Stimulated activated CD4-positive, alpha-beta T cell treated with anti-CD3 and anti-CD28 coated beads, TNF-alpha, amount 100 ng/mL, for 4 hours (primary cell): ENCODE measurements at places on chromosomes 6 and 20.

DNA sequence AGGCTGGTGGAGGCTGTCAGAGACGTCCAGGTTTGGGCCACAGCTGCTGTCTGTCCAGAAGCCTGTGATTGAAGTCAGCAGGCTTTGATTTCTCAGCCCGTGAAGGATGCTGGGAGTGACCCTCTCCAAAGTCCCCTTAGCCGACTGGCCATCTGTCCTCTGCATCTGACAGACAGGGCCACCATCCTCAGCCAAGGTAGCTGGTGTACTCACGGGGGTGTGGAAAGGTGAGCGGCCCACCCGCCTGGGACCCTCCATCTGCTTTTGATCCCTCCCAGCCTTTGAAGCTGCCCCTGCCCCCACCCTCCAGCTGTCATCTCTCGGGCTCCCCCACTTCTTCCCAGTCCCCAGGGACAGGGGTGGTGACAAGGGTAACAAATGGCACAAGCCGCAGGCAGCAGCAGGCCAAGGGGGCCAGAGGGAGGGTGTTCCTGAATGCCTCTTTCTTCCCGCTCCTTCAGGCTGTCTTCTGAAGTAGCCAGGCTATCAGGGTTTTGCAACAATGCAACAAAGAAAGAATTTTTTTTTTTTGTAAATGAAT, 84.4 kb downstream of the EYA2 start:
- DNase-seq: no peak

DNA sequence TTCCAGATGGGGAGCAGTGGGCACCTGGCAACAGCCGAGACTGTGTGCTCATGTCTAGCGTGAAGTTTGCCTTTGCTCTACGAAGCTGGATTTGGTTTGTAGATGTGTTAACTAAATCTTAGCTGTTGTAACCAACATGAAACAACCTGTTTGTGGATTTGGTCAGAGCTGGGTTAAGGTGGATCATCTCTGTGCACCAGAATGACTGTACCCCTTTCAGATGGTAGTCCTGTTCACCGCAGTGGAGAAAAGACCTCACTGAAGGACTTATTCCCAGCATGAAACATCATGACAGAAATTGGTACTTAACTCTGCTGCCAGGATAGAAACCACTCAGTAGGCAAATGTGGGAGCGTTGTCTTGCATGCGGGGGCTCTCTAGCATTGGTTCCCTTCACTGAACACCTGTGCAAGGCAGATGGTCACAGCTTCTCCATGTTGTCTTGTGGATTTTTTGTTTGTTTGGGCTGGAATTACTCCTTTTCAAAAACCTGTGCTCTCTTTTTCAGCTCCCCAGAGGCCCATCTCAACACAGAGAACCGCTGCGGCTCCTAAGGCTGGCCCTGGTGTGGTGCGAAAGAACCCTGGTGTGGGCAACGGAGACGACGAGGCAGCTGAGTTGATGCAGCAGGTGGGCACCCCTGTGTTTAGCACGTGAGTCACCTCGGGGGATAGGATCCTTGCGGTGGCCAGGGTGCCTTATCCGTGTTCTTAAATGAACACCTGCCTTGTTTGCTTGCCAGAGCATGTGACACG, 19.3 kb upstream of the EFCAB8 start:
- no peak for DNase-seq

GRCh38 chr6:4747588-4747987, 28.6 kb upstream of the CDYL start:
- no peak for DNase-seq

DNA sequence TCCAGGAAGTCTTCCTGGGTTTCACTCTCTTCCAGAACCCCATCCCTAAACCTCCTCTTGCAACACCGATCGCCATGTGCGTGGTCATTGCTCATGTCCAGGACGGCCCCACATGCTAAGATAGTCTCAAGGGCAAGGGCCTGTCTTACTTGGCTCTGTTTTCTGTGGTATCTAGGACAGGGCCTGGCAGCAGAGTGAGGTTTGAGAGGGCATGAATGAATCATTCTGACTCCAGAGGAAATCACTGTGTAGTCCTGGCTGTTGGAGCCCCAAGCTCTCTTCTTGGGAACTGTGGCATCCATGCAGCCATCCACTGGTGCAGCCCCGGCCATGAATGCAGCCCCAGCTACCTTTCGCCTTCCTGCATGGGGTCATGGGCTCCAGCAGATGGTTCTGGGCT, 12.4 kb downstream of the SIRPA start:
- DNase-seq: no peak

- no peak for DNase-seq
Observed at GRCh38 chr6:28720357-28721231, 194.9 kb downstream of the GPX5 start.

- DNase-seq: peak; percentile 81
Observed at GRCh38 chr6:90296341-90297114, at the start of gene BACH2. Gene BACH2, minus strand, starts transcription at chr6:90296843. Its CDS starts 287,999 bp downstream, at chr6:90008844.

- DNase-seq: no peak
Observed at GRCh38 chr6:53432318-53433161, 83.8 kb upstream of the ELOVL5 start.

- no peak for DNase-seq
Observed at GRCh38 chr6:126113261-126113660, 126.9 kb downstream of the TRMT11 start.

DNA sequence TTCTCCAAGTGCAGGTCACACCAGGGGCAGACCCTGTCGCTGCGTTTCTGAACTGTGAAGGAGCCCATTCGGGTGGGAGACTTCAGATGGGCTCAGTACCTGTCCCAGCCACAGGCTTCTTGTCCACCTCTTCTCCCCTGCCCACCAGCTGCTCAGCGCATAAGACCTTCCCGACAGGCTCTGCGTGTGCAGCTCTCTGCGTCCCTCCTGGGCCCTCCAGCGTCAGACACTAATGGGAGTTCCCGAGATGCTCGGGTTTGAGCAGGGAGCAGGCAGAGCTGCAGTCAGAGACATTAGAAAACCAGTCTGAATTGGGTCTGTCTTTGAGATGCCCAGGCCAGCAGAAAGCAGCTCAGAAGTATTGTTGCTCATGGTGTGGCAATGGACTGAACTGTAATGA, 50.4 kb downstream of the TCP11 start:
- DNase-seq: no peak

GRCh38 chr6:143026696-143027449, 33.8 kb upstream of the AIG1 start:
- peak; percentile 38 for DNase-seq

DNA sequence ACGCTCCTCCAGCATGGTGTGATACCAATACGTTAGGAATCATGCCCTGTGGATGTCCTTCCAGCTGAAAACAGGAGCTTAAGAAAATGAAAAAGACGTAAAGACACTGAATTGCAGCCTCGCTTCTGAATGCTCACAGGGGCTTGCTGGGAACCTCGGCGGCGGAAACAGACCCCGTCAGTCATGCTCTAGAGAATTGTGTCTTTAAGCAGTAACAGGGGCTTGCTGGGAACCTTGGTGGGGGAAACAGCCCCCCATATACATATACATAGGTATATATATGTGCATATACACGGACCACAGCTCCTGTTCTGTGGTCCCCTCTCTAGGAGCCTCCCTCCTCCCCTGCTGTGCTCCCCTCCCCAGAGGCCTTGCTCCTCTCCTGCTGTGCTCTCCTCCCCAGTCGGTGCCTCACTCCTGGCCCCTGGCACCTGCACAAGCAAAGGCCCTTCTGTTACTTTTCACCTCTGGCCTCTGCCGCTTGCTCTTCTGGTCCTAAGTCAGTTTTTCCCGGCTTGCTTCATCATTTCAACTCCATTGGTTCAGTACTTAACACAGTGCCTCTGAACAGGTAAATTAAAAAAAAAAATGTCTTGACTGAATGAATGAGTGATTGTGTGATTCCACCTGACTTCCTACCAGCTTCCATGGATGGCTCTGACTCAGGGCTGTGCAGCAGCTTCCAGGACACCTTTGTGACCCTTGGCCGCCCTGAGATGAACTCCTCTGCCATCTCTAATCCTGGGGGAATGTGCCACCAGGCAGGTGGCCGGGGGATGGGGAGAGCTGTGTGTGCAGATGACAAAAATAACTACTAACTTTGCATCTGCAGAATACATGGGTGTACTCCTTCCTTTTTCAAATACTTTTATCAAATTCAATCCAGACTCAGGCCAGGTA, 246.1 kb downstream of the SMOC2 start:
- DNase-seq: no peak

- no peak for DNase-seq
Observed at GRCh38 chr6:56875961-56876360, 78.9 kb upstream of the BEND6 start.

DNA sequence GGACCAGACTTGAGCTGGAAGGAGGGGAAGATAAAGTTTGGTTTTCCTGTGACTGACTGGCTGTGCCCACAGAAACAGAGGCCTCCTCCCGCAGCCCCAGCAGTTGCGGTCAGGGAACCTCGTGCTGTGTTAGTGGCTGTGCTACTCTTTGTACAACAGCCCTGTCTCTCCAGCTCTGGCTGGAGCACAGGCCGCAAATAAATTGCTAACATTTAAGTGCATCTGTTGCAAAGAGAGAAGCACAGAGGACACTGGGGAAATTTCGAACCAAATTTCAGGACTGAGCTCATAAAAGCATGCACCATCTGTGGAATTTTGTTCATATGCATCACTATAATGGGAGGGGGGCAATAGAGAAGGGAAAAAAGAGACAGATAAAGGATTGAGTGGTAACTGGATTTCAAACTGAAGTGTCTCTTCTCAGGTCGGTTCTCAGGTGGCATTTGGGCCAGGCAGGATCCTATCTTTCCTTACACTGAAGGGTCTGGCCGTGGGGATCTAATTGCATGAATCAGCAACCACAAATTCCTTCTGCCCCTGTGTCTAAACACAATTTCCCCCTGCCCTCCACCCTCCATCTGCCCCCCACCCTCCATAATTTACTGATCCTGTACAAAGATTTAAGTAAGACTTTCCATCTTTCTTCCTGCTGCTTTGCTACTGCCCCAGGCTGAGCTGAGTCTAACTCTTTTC, 88.9 kb upstream of the ATXN1 start:
- DNase-seq: no peak

- DNase-seq: no peak
Observed at GRCh38 chr6:166029506-166029905, 138.1 kb downstream of the TBXT start.

DNA sequence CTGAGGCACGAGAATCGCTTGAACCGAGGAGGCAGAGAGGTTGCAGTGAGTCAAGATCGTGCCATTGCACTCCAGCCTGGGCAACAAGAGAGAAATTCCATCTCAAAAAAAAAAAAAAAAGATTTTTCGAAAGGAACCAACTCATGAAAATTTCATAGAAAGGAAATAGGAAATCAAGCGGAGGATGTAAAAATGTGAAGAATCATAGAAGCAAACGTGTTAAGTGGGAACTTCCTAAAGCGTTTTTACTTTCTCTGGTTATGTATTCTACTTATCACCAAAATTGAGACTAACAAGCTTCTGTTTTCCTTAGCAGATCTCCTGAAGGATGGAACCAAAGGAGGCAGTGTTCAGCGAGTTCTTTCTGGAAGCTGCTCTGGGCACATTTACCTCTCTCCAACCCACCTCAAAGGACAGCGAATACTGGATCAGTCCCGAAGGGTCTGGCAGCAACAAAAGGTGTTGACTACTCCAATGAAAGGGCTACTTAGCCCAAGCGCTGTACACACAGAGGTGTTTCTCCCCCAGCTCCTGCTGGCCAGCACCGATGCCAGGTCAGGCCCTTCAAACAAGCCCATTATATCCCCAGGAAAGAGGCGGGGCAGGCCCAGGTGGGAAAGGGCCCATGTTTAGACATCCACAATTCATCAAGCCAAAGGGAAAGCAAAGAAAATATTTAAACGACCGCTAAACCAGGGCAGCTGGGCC, 327.5 kb upstream of the JARID2 start:
- no peak for DNase-seq

DNA sequence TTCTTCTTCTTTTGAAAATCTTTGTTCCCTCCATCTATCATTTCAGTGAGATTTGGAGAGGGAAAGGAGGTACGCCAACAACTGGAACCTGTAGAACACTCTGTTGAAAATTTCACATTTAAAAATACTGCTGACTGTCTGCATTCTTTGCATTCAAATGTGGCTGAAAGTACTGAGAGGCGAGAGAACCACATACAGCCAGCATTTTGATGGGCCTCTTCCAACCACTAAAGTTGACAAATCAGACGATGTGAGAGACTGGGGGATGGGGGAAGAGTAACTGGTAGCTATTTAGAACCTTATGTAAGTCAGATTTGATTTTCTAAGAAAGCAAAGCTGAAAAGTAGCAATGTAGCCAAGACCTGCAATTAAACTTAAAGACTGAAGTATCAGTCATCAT, 77.5 kb downstream of the FKBP5 start:
- no peak for DNase-seq

GRCh38 chr6:71153755-71154325, 134.8 kb upstream of the OGFRL1 start:
- no peak for DNase-seq

DNA sequence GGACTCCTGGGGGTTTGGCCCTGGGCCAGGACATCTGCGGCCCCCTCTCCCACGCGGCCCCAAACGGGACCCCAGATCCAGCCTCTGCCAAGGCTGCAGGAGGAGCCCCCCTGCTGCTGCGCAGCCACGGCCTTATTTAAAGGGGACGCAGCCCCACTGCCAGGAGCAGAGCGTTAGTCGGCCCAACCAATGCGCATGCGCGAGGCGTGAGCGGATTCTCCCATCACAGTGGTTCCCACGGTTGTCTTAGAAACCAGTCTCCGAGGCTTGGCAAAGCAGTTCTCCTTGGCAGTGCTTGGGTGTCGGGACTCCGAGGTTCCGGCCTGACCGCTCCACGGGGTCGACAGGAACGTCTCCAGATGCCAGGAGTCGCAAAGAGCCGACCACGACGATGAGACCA, 288.3 kb upstream of the ZNF337 start:
- DNase-seq: peak; percentile 17

- DNase-seq: no peak
Observed at GRCh38 chr6:167825332-167826229, 1.1 kb upstream of the AFDN start.

DNA sequence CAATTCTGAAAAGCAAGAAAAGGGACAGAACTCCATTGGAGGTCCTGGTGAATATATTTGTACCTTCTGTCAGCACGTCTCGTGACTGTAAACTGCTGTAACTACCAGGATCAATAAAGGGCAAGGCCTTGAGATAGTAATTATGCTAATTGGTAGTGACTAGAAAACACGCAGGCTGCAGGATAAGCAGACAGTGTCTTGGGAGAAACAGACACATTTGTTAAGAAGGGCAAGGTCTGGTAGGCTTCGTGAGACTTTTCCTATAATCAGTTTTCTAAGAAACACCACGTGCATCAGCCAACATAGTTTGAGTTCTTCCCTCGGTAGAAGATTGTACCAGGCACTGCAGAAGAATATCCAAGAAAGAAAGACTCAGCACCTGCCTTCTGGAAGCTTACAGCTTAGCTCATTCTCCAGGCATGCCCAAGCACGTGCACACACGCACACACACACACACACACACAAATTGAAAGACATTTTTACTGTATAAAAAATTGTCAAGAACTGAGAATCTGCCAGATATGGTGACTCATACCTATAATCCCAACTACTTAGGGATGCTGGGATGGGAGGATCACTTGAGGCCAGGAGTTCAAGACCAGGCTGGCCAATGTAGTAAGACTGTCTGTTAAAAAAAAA, 167.0 kb upstream of the SASH1 start:
- no peak for DNase-seq

GRCh38 chr6:125789167-125789566, 1.6 kb upstream of the NCOA7 start:
- no peak for DNase-seq
